ENCODE measurements at places on chromosomes 16 and 17.

DNA sequence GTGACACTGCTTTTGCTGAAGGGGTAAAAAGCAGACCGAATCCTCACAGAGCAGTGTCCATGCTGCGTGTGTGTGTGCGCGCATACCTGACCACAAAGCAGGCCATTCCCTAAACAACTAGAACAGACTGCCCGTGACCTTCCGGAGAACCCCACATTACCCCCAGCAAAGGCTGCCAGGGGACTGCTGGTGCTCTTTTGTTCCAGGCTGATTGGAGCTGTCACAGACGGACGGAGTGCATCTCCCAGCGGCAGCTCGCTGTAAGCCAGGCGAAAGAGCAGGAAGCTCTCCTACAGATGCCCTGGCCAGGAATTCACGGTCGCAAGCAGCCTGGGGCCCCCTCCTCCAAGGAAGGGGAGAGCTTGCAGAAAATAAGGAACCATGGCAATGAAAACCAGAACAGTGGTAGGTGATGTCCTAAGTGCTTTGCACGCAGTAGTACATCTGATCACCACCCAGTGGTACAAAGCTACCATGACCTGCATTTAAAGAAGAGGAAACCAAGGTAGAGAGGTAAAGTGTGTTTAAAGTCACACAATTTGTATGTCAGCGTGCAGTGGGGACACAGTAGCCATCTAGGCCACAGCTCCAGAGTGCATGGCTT, 153.4 kb upstream of the DYNLRB2 start:
- DNase-seq: no peak

DNA sequence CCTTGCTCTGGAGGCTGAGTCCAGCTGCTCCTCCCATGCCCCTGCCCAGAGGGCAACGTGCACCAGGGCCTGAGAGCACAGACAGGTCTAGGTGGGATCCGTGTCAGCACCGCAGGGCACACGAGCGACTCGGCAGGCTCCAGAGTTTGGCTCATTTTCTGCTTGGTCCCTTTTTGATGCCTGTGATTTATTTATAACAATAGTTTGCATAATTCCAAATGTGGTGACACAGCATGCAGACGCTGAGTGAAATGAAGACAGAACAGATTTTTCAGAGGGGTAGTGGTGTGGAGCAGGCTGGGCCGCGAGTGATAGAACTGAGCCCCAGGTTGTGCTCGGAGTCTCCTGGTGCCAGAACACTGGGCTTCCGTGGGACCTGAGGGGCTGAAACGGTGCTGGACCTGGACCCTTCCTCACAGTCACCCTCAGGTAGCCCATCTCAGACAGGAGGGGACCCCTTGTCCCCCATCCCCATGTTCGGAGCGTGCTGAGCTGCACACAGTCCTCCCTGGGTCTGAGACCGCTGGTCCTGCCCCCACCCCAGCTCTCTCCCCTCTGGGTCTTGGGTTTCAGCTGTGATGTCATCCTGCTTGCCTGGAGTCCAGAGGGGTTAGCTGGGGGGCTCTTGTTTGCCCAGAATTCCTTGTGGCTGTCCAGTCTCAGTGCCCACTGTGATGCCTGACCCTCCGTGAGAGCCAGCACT, 95.9 kb downstream of the METRNL start:
- DNase-seq: no peak

- no peak for DNase-seq
These were observed 241.4 kb upstream of the DYNLRB2 start for GRCh38 chr16:80299416-80299815.

- DNase-seq: no peak
These were observed 6.7 kb upstream of the PHKG2 start for GRCh38 chr16:30741461-30741914.

All from Jurkat, Clone E6-1 (cell line).